GM12864 (cell line): ENCODE measurements at places on chromosomes 11 and 22.

- no peak for DNase-seq
These were observed 742.9 kb downstream of the LRRC4C start for GRCh38 chr11:40716344-40717130.

GRCh38 chr11:46159680-46160079 is 38.4 kb upstream of the PHF21A start:
- DNase-seq, result no peak

GRCh38 chr11:86292912-86293616 is 9.0 kb upstream of the HIKESHI start:
- no peak for DNase-seq

- no peak for DNase-seq
These were observed 36.5 kb upstream of the CELSR1 start for GRCh38 chr22:46573781-46574437.

- DNase-seq, result no peak
These were observed 101.7 kb downstream of the SGSM3 start for GRCh38 chr22:40472051-40472450.

DNA sequence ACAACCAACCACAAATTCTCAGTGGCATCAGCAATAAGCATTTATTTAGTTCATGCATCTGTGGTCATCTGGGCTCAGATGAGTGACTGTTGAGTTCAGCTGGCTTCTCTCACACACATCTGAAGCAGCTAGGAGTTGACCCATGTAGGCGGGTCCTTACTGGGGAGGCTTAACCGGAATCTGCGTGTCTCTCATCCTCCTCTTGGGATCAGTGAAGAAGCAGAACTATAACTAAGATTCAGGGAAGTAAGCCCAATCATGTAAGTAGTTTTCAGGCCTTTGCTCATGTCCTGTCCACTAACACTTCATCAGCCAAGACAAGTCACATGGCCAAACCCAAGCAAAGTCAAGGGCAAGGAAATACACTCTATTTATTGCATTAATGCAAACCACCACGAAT is 236.2 kb downstream of the C11orf87 start:
- DNase-seq, result no peak

GRCh38 chr11:72947229-72947628 is 133.0 kb downstream of the ATG16L2 start:
- no peak for DNase-seq

- no peak for DNase-seq
These were observed 18.4 kb upstream of the OR4C5 start for GRCh38 chr11:48384670-48385069.

DNA sequence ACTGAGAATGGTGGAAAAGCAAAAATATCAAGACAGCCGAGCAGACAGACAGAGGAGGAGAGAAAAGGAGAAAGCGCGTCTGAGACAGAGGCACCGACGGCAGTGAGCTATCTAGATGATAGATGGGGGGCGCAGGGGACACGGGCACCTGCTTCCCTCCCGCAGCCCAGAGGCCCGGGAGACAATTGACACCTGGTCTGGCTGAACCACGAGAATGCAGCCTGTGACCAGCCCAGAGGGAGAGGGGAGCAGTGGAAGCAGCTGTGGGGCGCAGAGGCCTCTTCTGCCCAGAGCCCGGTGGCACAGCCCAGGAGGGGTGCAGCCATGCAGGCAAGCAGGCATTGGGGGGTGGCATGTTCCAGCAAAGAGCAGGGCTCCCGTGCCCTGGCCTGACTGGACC is 48.2 kb downstream of the ELFN2 start:
- DNase-seq, result no peak

- no peak for DNase-seq
These were observed 26.5 kb downstream of the ABTB2 start for GRCh38 chr11:34331329-34331728.

GRCh38 chr11:73178681-73179080 is 36.6 kb upstream of the FCHSD2 start:
- DNase-seq, result no peak

DNA sequence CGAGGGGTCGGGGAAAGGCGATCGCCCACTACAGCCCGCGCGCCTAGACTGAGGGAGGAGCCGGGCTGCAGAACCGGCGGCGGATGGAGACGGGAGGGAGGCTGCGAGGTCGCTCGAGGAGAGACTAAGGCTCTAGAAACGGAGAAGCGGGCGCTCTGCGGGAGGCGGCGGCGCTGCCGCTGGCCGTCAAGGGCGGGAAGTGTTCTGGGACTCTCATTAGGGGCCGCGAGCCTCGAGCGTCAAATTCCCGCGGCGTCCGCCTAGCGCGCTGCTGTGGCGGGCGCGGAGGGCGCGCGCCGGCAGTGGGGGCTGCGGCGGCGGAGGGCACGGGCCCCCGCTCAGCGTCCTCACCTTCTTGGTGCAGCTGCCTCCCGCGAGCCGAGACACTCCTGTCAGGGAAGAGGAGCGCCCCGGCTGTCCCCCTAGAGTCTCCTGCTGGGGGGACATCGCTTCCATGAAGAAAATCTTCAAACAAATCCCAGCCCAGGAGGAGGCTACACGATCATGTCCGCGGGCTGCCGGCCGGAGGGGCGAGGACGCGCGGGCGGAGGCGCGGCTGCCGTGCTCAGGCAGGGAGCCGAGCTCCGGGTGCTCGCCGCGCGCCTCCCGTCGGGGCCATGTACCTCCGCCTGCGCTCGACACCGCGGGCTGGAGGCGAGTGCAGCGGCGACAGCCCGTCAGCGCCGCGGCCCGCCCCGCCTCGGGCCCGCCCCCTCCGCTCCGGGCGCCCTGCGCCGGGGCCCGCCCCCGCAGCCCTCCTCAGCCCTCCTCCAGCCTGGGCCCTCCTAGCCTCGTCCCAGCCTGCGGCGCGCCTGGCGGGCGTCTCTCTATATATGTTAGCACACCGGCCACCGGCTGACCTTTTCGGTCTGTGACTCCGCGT is at the start of gene ARHGAP20:
Gene ARHGAP20 (minus strand): TSS at position 662 of the 883 bp plus-strand sequence. CDS start 206 bp downstream, at position 456.
- DNase-seq, result no peak
